HEK293T (cell line): ENCODE measurements at places on chromosomes 11 and 22.
A peak's percentile ranks its signal among the peaks of the same experiment; 100 is the strongest.

DNA sequence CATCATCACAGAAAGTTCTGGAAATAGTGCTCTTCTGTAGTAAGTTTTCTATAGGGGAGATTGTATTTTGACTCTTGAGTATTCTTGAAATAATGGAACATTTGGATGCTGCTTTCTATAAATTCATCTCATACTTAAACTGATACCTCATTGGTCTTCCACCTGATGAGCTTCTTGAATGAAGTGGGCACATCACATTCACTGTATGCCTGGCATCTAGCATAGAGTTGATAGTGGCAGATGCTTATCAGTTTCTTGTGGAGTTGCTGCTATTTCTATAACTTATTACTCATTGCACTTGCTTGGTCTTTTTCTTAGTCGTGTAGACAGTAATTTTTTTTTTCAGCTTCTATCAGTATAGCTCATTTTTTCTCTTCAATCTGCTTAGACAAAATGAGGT is 5.4 kb downstream of the ATXN10 start:
- DNase-seq = no peak

DNA sequence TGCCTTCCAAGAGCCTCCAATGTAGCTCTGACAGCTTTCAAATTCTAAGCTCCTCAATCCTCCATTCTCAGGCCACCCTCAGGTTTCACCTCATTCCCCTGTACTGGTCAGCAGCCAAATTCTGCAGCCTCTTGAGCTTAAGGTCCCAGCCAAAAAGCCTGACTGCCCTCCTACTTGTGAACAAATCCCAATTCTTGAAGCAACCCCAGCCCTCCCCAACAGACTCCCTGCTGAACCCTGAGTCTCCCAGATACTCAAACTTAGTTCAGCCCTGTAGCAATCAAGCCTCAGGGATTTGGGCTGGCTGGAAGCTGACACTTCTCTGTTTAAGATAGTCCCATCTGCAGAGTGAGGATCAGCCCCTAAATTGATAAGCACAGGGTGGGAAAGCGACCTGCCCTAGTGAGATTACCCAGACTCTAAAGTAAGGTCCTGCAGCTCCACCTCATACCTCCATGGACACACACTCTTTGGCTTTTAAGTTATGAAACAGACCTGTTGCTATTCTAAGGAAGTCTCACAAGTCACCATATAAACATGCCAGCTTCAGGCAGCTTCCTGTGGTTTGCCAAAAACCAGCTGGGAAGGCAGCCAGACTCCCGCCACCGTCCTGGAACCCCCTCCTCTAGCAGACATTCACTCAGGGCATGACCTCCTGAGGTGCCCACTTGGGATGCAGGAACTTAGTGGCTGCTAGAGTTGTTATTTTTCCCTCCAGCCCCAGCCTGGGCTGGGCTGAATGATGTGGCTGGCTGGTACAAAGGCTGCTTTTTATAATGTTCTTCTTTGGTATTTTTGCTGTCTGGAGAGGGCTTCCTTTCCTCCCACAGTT is 82.5 kb upstream of the PICALM start:
- DNase-seq = no peak

DNA sequence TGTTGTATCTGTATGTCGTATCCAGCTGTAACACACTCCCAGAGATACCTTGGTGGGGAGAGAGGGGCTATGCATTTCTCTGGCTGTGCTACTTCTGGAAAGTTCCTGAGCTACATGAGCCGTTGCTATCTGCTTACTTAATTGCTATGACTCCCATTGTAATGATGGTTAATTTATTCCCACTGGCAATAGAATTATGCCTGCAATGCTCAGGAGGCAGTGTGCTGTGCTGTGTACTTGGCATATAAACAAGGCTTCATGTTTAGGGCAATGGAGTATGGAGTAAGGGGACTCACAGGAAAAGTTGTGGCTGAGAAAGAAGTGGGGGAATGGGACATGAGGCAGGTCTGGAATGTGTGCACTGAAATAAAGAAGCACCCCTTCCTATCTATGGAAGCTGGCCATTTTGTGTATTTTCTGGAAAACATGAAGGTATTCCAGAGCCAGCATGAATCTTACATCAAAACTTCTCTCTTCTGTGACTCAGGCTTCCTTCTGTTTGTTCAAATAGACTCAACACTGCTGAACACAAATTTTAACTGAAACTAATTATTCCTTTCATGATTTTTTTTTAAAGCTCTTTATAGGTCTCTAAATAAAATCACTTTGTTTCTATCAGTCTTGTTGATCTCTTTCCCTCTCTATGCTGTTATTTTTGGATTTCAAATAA is 40.6 kb downstream of the CD44 start:
- DNase-seq = no peak

GRCh38 chr22:31488988-31489617 is 539 bp downstream of the EIF4ENIF1 start:
- peak; percentile 71 for DNase-seq

- DNase-seq = no peak
These were observed 62.5 kb downstream of the USP35 start for GRCh38 chr11:78251083-78251775.

- no peak for DNase-seq
These were observed 46.9 kb downstream of the C22orf31 start for GRCh38 chr22:29014773-29015172.

DNA sequence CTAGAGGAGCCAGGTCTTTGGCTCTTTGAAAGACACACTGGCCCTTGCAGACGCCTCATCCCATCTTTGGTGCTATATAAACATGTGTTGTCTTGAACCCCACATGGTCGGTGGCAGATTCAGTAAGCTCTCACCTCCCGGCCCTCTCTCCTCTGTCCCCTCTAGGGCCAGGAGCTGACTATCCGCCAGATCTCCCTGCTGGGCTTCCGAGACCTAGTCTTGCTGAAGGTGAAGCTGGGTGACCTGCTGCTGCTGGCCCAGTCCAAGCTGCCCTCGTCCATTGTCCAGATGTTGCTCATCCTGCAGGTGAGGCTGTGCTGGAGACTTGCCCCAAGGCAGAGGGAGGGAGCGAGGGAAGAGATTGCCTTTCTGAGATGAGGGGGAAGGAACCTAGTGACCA is 63.9 kb downstream of the TRAF6 start:
- no peak for DNase-seq

DNA sequence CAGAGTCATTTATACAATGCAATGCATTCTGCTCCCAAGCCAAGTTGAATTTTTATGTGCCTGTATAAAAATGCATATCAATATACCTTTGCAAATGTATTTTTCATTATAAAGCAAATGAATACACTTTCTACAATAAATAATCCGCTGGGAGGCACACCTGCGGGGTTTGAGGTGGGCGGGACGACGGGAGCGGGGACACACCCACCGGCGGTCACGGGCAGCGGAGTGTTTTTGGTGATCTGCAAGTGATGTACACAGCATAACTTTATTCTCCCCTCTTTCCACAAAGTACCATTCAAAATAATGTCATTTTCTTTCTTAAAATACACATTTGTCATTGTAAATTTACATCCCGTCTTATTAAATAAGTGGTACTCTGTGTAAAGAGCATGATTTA is 54.1 kb downstream of the BRD1 start:
- DNase-seq = no peak

GRCh38 chr11:113202431-113202830 is 112.0 kb upstream of the TTC12 start:
- no peak for DNase-seq

DNA sequence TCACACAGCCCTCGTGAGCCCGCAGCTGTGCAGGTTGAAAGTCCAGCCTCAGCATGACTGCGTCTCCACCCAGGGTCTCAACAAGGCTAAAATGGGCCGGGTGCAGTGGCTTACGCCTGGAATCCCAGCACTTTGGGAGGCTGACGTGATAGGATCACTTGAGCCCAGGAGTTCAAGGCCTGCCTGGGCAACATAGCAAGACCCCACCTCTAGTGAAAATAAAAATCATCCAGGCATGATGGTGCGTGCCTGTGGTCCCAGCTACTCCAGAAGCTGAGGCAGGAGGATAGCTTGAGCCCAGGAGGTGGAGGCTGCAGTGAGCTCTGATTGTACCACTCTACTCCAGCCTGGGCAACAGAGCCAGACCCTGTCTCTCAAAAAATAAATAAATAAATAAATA is 100.8 kb upstream of the PRR5 start:
- no peak for DNase-seq

DNA sequence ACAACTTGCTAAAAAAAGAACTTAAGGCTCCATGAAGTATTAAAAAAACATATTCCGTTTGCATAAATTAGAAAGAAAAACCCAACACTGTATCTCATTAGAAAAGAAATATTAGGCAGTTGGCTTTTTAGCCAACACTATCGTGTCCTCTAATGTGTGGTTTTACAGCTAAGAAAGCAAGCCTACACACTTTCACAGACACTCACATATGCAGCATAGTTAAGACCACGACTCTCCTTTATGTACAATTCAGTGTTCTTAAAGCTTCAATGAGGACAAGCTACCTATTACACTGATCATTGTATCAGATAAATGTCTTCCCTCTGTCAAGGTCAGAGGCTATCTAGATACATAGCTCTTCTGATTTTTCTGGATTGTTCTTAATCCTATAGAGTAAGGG is 80.1 kb downstream of the PICALM start:
- DNase-seq = no peak

- DNase-seq = no peak
These were observed 16.0 kb downstream of the TBX1 start for GRCh38 chr22:19776433-19777031.

- DNase-seq = no peak
These were observed 18.1 kb downstream of the DRD4 start for GRCh38 chr11:655036-655726.

- no peak for DNase-seq
These were observed 19.3 kb upstream of the BDNF start for GRCh38 chr11:27719546-27719925.

GRCh38 chr11:72024069-72024754 is 25.5 kb downstream of the IL18BP start:
- DNase-seq = no peak

- no peak for DNase-seq
These were observed 1433.8 kb downstream of the BRD1 start for GRCh38 chr22:48393885-48394284.

DNA sequence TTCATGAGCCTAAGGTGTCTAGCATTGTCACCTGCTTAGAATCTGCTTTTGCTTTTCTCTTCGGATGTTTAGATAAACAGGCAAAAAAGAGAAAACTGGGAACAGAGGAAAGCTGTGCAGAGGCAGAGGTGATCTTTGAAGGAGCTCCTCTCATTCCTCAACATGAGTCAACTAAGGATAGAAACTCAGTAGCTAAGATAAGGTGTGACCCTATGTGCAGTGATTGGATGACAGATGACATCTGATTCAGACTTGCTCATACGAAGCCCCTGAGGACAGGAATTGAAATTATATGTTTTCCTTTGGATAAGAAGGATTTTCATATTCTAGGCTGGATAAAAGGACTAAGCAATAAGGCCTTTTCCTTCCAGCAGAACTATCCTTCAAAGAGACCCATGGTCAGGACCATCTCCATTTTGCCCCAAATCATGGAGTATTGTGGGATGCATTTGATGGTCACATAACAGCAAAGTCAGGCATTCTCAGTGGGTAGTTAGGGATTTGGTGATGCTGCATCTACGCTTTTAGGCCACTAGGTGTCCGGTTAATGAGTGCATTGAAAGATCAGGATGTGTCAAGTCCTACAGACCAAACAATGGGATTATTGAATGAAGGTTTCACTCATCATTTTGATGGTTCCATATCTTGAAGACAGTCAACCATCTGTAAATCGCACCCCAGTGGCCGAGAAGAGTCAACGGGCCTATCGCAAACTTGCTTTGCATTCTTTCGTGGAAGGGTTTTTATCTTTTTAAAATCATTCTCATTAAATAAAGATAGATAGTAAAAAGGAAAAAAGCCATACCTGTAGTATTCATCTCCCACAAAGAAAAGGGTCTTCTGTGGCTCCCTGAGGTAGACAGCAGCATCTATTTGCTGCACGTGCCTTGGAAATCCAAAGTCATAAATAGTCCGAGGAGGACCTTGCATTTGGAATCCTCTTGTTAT is 32.2 kb downstream of the MMP20 start:
- peak; percentile 54 for DNase-seq

- no peak for DNase-seq
These were observed 51.6 kb downstream of the SHANK2 start for GRCh38 chr11:71200761-71201160.

- DNase-seq = no peak
These were observed 54.2 kb upstream of the FGF3 start for GRCh38 chr11:69873166-69874077.

GRCh38 chr22:25069758-25070481 is 117.4 kb downstream of the KIAA1671 start:
- no peak for DNase-seq

GRCh38 chr11:64713016-64713707 is 9.8 kb downstream of the NRXN2 start:
- peak; percentile 46 for DNase-seq

GRCh38 chr11:1499261-1499890 is 12.8 kb upstream of the MOB2 start:
- DNase-seq = no peak

GRCh38 chr11:11969380-11970215 is 38.8 kb downstream of the DKK3 start:
- no peak for DNase-seq

- DNase-seq = no peak
These were observed 95.4 kb upstream of the GALNT18 start for GRCh38 chr11:11717064-11717725.

DNA sequence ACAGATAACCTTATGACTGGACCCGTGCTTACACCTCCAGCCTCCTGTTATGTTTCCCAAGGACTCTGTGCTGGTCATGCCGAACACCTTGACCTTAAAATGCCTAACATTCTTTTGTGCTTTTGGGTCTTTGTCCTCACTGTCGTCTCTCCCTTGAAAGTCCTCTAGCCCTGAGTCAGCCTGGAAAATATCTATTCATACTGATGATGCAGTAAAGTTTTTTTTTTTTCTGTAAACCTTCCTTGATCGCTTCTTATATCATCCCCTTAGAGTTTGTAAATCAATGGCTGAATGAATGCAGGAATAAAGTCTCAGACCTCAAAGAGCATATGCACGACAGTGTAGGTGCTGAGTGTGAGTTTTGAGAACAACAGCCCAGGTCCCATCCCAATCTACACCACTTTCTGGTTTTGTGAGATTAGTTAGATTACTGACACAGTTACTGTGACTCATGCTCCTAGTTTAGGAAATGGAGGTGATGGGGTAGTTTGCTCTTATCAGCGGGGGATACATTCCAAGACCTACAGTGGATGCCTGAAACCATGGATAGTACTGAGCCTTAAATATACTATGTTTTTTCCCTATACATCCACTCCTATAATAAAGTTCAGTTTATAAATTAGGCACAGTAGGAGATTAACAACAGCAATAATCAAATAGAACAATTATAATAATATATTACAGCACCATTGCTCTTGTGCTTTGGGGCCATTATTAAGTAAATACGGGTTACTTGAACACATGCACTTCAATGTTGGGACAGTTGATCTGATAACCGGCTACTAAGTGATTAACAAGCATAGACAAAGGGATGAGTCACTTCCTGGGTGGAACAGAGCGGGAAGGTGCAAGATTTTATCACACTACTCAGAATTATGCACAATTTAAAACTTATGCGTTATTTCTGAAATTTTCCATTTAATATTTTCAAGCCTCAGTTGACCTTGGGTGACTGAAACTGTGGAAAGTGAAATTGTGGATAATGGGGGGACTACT is 8.6 kb downstream of the TCN1 start:
- DNase-seq = no peak
